Stimulated activated CD8-positive, alpha-beta memory T cell treated with anti-CD3 and anti-CD28 coated beads, Interleukin-7, amount 100 ng/mL, for 1 hour (primary cell): ENCODE measurements at places on chromosomes 16 and 17.

GRCh38 chr17:73371285-73371684, 59.5 kb upstream of the CDC42EP4 start:
- DNase-seq: no peak

GRCh38 chr17:57288040-57288772, 31.9 kb downstream of the MSI2 start:
- DNase-seq: no peak

- no peak for DNase-seq
Observed at GRCh38 chr16:87608400-87608985, 6.2 kb downstream of the JPH3 start.

DNA sequence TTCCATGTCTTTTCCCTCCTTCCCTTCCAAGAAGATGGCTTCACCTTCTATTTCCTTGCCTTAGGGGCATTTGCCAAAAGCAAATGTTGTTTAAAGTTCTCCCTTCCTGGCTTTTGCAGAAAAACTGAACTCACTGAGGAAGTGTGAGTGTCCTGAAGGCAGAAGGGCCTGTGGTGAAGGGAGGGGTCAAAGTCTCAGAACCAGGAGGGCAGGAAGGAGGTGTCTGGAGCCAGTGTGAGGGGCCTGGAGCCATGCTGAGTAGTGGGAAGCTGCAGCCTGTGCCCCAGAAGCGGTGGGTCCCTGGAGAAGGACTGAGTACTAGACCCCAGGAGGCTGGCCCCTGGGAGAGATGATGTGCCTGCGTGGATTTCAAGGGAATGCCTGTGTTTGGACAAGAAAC, 23.8 kb upstream of the SUPT4H1 start:
- DNase-seq: no peak

- no peak for DNase-seq
Observed at GRCh38 chr16:85625053-85625452, 11.9 kb downstream of the GSE1 start.

GRCh38 chr16:49809062-49809461, 46.9 kb downstream of the ZNF423 start:
- no peak for DNase-seq

DNA sequence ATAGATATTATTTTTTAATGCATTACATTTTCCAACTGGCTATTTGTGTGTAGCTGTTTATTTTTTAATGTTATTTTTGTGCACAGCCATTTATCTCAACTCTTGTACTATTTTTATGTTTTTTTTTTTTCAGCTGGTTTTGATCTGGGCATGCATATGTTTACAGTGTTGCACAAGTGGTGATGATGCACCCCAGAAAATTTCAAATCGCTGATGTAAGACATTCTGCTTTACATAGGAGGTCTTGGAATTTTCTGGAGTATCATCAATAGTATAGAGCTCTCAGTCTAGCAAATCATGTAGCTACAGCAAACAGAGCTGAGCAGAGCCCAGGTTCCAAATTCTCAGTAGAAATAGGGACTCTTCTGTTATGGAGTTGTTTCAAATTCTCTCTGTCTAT, 30.2 kb downstream of the CACNG5 start:
- DNase-seq: no peak

- no peak for DNase-seq
Observed at GRCh38 chr16:22970209-22970865, 156.4 kb downstream of the HS3ST2 start.

DNA sequence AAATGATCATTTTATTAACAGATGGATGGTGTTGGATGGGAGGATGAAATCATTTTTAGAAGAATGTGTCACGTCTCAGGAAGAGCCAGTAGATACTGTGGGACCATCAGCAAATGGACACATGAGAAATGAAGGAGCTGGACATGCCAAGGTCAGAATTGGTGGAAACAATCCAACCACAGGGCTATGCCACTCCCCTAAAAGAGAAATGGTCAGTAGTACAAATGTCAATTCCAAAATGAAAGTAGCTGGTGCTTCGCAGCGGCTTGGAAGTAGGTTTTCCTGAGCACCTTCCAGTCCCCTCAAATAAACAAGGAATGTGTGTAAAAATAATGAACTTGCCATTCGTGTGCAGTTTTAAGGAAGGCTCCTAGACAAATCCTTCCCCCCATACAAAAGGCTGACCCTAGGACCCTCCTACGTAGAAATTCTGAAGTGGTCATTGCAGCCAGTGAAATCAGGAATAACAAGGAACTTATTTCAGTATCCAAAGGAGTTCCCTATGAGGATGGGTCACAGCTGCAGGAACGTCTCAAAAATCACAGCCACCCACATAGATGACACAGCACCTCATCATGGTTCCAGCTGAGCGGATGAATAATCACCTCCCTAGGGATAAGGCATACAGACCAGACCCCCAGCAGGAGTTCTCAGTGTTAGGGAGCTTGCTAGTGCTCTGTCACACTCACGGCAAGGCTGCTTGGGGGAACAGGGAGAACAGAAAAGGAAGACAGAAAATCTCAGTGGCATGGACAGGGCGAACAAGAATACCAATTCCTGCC, 239.2 kb downstream of the HS3ST3A1 start:
- DNase-seq: no peak
